ENCODE measurements at places on chromosomes 7 and 10.

- peak; percentile 52 for DNase-seq
Measured at GRCh38 chr7:2519119-2519930, at the start of gene LFNG. Gene LFNG, plus strand, starts transcription at chr7:2519774. Its CDS starts 88 bp downstream, at chr7:2519862.

DNA sequence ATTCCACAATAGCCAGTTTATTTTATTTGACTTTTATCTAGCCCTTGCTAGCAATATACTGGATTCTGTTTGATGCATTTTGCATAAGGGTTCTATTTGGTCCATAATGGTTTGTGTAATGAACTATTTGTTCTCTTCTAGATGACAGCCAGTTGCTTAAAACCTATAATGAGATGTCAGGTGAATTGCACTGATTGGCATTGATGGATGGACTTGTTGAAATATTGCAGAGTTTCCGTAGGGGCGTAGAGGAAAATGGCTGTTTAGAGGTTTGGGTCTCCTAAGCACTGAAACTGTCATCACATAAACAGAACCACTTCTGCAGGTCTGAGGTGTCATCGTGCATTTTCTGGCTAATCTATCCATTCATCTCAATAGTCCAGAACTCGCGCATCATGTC, 124.9 kb upstream of the HDAC9 start:
- DNase-seq = no peak

- no peak for DNase-seq
Measured at GRCh38 chr10:44761076-44761475, 150.1 kb upstream of the TMEM72 start.

GRCh38 chr10:23099816-23100215, 4.4 kb downstream of the MSRB2 start:
- no peak for DNase-seq

GRCh38 chr7:131607291-131608115, 51.1 kb upstream of the PODXL start:
- no peak for DNase-seq

DNA sequence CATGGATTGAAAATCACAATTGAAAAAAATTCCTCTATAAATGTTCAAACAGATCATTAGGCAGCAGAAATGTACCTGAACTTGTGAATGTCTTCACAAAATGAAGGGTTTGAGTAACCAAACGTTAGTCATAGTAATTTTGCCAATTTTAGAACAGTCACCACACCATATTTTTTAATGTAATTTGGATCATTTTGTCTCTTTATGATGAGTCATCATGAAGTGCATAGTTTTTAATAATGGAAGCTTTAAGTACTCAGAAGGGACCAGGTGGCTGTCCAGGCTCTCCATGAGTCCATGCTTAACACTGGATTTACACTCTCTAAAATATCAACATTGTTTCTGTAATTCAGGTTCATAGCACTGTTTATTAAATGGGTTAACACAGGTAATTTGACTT, 219.2 kb downstream of the ETV1 start:
- no peak for DNase-seq

DNA sequence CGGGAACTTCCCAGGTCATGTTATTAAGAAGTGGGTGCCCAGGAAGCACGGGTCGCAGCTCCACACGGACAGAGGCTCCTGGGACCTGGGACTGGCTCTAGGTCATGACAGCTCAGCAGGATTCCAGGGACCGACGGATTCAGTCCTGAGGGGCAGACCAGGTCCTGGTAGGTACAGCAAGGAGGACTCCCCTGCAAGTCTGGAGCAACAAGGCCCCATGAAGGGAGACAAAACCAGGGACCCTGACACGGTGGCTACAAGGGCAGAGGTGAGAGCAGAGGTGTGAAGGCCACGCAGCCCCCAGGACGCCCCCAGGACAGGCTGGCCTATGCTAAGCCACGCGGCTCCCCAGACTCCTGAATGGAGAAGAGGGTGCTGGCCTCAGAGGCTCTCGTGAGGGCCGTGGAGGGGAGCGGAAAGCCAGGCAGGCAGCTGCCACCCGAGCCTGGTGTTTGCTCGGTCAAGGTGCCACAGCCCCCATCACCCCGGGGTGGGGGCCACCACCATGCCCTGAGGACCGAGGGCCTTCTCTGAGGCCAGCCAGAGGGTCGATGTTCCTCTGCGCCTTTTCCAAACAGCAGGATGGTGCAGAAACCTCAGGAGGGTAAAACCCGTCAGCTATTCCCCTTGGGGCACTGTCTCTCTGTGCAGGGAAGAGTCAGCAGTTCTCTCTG, 348.9 kb downstream of the PTPRN2 start:
- no peak for DNase-seq

- DNase-seq = no peak
Measured at GRCh38 chr7:22438994-22439393, 61.0 kb downstream of the STEAP1B start.

DNA sequence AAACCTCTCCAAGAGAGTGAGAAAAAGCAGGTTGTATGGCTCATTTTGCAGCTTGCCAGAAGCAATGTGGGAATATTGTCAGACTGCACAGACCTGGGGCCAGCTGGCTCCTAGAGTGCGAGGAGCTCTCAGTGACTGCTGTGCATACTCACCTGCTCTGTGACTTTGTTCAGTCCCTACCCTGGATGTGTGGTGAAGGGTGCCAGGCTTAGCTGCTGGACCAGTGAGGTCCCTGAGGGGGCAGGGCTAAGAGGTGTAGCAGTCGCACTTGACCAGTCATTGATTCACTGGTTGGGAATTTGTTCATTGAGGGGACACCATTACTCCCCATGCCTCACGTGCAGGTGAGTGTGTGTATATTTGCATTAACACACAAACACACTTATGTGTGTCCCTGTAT, 60.1 kb downstream of the IKZF1 start:
- no peak for DNase-seq

GRCh38 chr10:124287791-124288190, 130.9 kb downstream of the OAT start:
- no peak for DNase-seq

GRCh38 chr7:131369354-131369753, 41.7 kb downstream of the MKLN1 start:
- DNase-seq = no peak

DNA sequence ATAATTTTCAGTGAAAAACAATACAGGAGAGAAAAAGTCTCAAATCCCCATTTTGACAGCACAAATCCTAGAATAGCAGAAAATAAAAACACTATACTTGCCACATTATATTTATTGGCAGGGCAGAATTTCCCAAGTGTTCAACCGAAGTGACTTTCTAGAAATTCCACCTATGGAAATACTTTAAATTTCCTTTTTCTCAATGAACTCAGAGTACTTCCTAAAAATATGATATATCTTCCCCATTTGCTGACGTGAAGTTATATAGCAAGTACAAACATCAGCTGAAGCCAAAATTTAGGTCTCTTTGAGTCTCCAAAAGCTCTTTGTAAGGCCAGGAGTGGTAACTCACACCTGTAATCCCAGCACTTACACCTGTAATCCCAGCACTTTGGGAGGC, 83.3 kb downstream of the NT5C2 start:
- DNase-seq = no peak

GRCh38 chr7:30880125-30880720, 31.4 kb upstream of the AQP1 start:
- DNase-seq = no peak

GRCh38 chr7:143408686-143409561, at the start of gene EPHA1:
Gene EPHA1, minus strand, starts transcription at chr7:143408856. Its CDS starts 51 bp downstream, at chr7:143408805.
- DNase-seq = peak; percentile 23

GRCh38 chr10:61294131-61294530, 159.1 kb downstream of the TMEM26 start:
- DNase-seq = no peak

DNA sequence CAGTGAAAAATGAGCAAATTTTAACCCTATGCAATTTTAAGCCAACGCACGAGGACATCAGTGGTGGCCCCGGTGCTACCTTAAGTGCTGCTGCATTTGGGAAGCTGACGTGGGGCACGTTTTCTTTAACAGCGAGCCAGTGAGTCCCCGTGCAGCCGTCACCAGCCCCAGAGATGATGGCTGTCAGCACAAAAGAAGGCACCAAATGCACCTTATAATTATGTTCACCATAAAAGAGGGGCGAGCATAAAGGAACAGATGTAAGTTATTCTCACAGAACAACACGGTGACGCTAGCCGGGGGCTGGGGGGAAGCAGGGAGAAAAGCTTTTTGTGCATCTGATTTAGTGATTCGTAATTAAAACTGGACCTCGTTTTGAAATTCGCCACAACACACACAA, 260.1 kb downstream of the DNAJB6 start:
- DNase-seq = peak; percentile 66

GRCh38 chr7:148921806-148922205, 37.7 kb upstream of the EZH2 start:
- no peak for DNase-seq

- no peak for DNase-seq
Measured at GRCh38 chr7:151837285-151838042, 39.5 kb downstream of the PRKAG2 start.

DNA sequence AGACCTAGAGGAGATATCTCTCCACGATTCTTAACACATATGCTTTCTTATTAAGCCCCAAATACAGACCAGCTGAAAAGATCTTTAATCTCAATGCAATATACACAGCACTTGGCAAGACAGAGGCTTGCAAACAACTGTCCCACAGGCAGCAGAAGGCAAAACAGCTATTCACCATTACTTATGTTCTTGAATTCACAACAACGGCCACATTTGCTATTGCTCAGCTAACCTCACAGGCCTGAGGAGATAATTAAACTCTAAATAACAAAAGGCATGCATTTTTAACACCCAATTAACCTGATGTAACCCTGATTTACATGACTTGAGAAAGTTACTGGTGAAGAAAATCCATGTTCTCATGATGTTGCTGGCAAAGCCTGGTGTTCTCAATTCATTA, 216.4 kb downstream of the CRPPA start:
- DNase-seq = no peak

- no peak for DNase-seq
Measured at GRCh38 chr7:142760071-142760642, 10.6 kb upstream of the PRSS2 start.

DNA sequence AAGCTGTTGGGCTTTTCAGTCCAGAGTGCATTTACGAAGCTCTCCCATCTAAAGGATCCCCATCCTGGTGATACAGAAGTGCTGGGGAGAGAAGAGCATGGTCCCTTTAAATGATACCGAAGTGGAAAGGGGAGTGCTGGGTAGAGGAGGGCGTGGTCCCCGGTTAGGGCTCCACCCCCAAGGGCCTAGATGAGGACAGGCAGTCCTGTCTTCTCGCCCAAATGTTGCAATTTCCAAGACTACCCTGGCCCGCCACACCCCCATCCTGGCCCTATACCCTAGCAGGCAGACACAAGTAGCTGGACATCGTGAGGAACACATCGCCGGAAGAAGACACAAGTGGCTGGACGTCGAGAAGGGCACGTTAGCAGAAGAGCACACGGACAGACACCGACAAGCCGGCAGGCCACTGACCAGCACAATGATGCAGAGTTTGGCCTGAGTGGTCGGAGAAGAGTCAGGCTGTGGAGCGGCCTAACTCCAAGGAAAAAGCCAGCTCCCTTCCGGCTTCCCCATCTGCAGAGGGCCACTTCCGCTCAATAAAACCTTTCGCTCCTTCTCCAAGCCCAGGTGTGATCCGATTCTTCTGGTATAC, 439.5 kb upstream of the NRP1 start:
- no peak for DNase-seq

GRCh38 chr7:86784765-86785164, 141.1 kb downstream of the GRM3 start:
- DNase-seq = peak; percentile 51

DNA sequence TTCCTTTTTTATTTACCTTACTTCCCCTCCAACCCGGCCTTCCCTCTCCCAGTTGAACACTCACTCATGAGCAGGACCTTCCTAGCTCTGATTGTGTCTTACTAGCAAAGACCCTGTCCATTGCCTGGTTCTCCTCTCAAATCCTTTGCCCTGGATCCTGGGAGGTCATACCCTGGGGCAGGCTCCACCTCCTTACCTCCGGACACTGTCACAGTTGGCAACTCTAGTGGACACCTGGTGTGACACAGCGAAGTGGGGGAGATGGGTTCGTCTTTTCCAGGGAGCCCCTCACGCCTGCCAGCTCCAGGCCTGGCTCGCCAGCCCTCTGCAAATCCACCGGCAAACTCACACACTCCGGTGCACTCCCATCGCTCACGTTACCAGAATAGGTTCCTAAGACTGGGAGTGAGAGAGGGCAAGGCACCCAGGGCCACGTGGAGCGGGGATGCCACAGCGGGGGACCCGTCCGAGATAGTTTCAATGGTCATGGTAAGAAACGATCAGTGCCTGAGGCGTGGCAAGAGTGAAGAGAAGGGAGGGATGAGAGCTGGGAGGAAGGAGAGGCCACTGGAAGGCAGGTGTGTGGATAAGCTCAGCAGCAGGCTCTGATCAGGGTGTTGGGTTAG, 30.9 kb upstream of the TMEM72 start:
- no peak for DNase-seq

GRCh38 chr10:14588084-14588937, 186.4 kb downstream of the FAM107B start:
- no peak for DNase-seq

- DNase-seq = no peak
Measured at GRCh38 chr10:132746801-132747625, 38.9 kb downstream of the NKX6-2 start.

DNA sequence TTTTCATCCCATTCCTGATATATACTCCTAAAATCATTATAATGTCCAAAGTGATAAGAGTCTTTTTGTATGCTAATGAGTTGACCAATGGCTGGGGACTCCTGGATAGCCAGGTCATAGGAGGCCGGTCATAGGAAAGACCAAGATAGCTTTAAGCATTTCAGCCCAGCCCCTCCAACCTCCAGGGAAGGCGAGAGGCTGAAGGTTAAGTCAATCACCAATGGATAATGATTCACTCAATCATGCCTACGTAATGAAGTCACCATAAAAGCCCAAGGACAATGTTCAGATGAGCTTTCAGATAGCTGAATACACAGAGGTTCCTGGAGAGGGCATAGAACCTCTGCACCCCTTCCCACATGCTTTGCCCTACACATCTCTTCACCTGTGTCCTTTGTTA, 75.7 kb downstream of the VWDE start:
- DNase-seq = no peak

DNA sequence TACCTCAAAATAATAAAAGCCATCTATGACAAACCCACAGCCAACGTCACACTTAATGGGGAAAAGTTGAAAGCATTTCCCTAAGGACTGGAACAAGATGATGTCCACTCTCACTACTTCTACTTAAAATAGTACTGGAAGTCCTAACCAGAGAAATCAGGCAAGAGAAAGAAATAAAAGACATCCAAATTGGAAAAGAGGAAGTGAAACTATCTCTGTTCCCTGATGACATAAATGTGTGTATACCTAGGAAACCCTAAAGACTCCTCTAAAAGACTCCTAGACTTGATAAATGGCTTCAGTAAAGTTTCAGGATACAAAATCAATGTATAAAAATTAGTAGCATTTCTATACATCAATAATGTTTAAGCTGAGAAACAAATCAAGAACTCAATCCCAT, 314.1 kb downstream of the WDR37 start:
- DNase-seq = no peak

Measured in NCI-H2081 treated with DMSO at 0.1 percent for 48 hours (cell line).